ENCODE measurements at places on chromosomes 11 and 22.

GRCh38 chr11:96203567-96204365, 139.2 kb downstream of the MAML2 start:
- no peak for DNase-seq

DNA sequence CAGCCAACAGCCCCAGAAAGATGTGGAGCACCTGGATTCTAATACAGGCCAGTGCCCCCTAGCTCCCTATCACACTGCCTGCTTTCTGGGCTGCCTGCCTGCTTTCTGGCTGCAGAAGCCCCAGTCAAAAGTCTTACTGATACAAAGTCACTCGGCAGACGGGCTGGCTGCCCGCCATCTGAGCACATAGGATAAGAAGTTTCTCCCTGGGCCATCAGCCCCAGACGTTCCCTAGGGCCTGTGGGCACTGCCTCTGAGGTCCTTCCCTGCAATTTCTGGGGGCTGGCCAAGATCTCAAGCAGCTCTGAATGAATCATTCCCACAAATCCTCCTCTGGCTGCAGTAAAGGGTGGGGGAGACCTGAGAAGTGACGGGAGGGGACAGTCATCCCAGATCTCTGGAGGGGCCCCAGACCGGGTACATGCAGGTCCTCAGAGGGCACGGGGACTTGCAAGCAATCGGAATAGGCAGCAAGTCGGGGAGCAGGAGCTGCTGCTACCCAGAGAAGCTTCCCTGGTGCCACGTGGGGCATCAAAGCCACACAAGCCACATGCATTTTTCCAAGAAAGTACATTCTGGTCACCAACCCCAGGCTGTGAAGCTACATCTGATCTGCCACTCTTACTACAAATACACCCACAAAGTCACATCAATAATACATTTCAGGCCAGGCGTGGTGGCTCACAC, 4.7 kb downstream of the TPST2 start:
- peak; percentile 90 for DNase-seq

DNA sequence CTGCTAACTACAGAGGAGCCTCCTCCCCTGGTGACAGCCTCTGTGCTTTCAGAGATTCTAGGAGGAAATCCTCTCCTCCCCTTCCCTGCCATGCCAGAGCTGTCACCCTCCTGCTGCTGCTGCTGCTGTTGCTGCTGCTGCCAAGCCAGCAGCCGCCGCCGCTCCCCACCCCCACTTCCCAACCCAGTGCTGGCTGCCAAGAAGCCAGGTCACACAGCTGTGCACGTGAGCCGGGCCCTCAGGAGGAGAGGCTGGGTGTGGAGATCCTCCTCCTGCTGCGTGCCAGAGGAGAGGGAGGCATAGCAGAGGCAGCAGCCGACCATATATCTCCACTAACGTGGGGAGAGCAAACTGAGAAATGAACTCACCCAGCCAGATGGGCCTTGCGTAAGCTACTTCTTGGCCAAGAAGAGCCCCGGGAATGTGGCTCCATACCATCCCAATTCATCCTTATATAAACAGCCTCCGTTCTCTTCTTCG, 12.4 kb downstream of the CRY2 start:
- DNase-seq, result peak; percentile 98

GRCh38 chr22:39924286-39924685, 23.4 kb downstream of the GRAP2 start:
- no peak for DNase-seq

DNA sequence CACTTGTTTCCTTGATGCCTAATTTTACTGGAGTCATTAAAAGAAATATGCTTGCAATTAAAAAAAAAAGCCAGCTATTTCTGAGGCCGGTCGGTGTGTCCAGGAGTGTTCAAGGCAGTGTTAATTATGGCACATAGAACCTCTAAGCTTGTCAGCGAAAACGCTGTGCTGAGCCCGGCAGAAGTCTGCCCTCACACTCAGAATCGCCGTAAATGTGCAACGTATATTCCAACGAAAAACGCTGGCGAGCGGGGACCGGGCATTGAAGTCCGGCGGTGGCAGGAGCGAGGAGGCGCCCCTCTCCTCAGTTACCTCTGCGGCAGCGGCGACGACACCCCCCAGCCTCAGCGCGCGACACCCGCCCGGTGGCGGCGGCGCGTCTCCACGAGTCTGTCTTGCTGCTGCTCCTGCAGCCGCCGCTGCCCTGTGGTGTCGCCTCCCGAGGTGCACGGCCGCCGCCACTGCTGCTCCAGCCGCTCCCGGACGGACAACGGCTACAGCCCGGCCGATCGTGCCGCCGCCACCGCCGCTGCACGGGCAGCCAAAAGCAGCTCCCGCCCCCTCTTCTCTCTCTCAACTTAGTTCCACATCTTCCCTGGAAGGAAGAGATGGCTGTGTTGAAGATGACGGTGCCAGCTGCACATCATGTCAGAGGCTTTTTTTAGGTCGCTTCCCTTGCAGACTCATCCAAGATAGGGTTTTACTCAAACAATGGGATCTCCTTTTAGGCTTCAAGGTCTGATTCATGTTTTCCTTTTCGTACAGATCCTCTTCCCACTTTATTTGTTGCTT, 56.0 kb downstream of the JAM3 start:
- peak; percentile 4 for DNase-seq
